Upper lobe of left lung (tissue), 6 donors: ENCODE measurements at places on chromosomes 13 and 19.
A peak's percentile ranks its signal among the peaks of the same experiment; 100 is the strongest.

DNA sequence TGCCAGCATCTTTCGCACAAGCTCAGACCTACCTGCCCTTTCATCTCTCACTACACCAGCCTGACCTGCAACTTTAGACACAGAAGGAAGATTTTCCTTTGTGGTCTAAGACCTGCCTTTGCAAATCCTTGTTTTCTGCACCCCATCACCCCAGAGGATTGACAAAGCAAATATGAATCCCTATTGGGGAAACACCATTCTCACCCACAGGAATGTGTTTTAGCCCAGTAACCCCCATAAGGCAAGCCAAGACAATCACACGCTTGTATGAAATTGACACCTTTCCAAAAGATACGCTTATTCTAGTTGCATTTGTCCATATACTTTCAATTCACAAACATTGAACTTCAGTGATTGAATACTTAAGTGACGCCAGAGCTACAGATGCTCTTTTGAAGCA, 55.7 kb downstream of the SPATA13 start:
- no peak for DNase-seq

DNA sequence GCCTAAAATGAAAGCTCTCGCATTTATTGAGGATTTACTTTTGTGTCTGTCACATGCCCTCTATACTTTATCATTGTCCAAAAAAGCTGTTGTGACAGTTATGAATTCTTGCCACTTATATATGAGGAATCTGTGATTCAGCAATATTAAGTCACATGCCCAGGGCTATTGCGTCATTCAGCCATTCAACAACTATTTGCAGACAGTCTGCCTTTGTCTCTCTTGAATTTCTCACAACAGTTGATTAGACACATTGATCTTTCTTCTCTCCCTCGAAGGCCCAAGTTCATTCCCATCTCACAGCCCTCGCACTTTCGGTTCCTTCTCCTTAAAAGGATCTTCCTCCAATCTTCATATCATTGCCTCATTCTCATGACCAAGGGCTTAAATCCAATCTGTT, 342.6 kb downstream of the MZT1 start:
- no peak for DNase-seq

DNA sequence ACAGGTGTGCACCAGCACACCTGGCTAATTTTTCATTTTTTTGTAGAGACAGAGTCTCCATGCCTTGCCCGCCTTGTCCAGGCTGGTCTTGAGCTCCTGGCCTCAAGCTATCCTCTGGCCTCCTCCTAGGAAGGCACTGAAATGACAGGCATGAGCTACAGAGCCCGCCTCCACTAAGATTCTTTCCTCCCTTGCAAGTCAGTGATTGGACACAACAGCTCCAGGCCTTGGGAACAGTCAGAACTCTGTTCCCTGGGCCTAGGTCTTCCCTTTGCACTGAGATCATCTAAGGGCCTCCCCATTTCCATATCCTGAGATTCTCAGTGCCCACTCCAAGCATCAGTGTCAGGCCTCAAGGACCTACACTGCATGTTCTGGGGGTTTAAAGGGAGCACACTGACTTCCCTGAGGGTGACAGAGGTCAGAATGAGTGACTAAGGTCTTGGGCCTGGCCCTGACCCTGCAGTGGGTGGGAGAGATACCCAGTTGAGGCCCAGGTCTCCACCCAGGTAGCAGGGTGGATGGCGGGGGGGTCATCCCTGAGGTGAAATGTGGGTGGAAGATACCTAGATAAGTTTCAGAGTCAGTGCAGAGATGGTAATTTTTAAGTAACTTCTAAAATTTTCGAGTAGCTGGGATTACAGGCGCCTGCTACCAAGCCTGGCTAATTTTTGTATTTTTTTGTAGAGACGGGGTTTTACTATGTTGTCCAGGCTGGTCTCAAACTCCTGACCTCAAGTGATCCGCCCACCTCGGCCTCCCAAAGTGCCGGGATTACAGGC, 17.3 kb upstream of the ERCC1 start:
- no peak for DNase-seq

DNA sequence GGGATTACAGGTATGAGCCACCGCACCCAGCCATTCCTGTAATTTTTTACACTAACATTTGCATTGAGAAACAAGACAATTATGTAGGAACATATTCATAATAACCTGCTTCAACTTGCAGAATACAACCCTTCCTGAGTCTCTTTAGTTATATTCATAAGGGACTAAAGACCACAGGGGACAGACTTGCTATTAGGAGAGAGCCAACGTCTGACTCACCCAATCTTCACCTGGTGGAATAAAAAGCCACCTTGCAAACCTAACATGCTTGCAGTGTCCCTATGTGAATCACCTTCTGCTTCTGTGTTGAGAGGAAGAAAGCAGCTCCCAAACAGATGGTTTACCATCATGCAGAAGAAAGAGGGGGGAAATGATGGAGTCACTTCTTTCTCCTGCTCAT, 456.1 kb downstream of the PCDH9 start:
- DNase-seq: no peak

GRCh38 chr13:78719367-78719766, 60.4 kb upstream of the OBI1 start:
- no peak for DNase-seq

DNA sequence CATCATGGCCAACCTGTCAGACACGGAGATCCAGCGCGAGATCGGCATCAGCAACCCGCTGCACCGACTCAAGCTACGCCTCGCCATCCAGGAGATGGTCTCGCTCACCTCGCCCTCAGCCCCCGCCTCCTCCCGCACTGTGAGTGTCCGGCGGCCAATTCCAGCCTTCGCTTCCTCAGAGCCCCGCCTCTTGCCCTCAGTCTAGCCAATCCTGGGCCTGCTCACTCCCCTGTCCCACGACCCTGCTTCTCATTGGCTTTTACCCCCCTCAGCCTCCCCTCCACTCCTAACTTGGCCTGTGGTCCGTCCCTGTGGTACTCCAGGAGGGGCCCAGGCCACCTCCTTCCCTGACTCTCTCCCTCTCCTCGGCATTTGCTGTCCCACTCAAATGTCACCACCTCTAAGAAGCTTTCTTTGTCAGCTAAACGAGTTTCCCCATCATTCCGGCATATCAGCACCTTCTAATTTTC, 12.3 kb downstream of the HRC start:
- DNase-seq: peak; percentile 89

- DNase-seq: no peak
Measured at GRCh38 chr13:112754281-112755025, 64.6 kb downstream of the ATP11A start.

GRCh38 chr13:49560270-49561061, 24.9 kb downstream of the RCBTB1 start:
- peak; percentile 31 for DNase-seq

GRCh38 chr13:30587739-30588138, 30.0 kb upstream of the USPL1 start:
- DNase-seq: no peak

DNA sequence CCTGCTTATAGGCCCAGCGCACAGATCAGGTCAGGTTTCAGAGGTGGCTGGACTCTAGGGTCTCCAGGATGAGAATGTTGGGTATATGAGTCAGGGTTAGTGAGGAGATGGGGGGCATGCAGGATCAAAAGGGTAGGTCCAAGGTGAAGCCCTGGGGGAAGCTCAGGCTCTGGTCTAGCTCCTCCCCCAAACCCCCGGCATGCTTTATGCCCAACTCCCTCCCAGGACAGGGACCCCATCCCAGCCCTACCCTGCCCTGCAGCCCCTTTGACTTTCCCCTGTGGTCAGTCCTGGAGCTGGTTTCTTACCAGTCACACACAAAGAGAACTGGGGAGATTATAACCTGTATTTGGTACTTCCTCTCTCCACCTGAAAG, 9.8 kb upstream of the CEACAM18 start:
- no peak for DNase-seq

DNA sequence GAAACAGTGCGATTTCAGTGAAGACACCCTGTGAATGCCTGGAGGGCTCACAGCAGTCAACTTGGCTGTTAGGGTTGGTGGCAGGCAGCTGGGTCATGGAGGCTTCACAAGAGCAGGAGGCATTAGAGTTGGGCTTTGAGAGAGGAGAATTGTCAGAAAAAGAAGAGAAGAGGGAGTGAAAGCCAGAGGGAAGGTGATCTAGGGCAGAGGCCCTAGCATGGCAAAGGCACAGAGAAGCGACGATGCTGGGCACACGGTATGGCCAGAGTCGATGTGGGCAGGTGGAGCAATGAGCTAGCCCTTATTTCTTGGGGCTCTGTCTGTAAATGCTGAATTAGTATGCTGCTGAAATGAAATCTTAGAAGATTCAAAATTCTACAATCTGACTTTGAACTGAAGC, 52.6 kb upstream of the OLFM4 start:
- no peak for DNase-seq

DNA sequence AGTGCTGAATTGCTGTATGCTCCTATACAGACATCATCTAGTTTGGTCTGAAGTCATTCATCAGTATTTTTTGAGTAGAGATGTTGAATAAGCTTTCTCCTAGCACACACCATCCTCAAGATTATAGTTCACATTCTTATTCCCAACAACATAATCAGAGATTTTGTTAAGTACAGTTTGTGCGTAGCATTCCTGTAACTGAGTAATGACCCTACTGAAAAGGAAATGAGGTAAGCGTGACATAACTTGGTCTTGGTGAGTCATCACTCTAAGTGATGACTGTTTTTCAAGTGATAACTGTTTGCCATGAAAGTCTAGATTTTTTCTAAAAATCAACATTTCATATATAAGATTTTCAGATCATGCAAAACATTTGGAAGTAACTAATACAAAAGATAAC, 18.5 kb upstream of the FAM216B start:
- DNase-seq: no peak

GRCh38 chr13:28753208-28753892, 34.6 kb upstream of the SLC46A3 start:
- DNase-seq: no peak

- no peak for DNase-seq
Measured at GRCh38 chr13:110985541-110985940, 70.7 kb upstream of the ANKRD10 start.

GRCh38 chr13:30798776-30799355, 63.5 kb downstream of the ALOX5AP start:
- no peak for DNase-seq
